ENCODE measurements at places on chromosomes 13 and 19. TPM values are rescaled to one million over a fixed set of nuclear protein-coding genes. Genes with fewer than 3 reads are reported as not detected.

Gene KASH5
- total RNA-seq = not detected

Gene MTUS2
- total RNA-seq = not detected

Gene CALR3
- total RNA-seq = not detected

Gene NKPD1
- total RNA-seq = 0.28 TPM

Gene HRC
- not detected for total RNA-seq
